ENCODE measurements at places on chromosomes 12 and 14.
A peak's percentile ranks its signal among the peaks of the same experiment; 100 is the strongest.

DNA sequence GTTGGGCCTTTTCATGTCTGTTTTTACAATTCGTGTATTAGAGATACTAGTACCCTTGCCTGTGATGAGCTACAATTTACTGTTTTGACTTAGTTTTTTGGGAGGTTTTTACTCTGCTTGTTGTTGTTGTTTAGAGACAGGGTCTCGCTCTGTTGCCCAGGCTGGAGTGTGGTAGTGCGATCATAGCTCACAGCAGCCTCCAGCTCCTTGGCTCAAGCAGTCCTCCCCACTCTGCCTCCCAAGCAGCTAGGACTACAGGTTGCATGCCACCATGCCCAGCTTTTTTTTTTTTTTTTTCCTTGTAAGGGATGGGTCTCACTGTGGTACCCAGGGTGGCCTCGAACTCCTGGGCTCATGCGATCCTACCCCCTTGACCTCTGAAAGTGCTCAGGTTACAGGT, 52.0 kb upstream of the DIP2B start:
- no peak for DNase-seq

DNA sequence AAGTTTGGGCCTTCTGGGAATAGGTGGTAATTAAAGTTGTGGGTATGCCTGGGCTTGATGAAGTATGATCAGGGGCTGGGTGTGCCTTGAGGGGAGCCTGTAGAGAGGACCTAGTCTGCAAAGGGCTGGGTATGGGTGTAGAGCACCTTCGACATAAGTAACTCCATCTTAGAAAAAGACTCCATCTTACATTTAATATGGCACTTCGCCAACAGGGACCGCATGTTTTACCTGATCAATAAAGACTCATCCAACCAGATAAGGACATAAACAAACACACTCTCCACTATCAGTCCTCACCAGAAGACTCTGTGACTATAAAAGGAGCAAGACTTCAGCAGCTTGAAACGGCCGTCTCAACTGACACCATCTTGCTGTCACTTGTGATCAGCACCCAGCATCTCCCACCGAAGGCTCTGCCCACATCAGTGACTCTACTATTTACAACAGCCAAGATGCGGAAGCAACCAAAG, 23.5 kb upstream of the GPR68 start:
- DNase-seq = no peak

DNA sequence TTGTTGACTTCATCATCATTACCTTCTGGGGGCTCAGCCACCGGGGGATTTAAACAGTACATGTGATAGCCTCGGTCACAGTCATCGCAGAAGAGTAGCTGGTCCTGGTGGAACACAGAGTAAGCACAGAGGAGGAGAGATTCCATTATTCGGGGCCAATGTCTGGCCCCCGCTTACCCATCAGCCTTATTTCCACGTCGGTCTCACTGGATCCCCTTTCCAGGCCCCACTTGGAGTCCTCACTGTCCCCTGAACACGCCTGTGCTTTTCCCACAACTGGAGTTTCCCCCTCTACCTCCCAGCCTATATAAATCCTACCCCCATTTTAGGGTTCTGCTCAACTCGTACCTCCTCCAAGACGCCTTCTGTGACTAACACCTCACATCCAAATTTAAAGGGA, 274.0 kb downstream of the DPF3 start:
- no peak for DNase-seq

DNA sequence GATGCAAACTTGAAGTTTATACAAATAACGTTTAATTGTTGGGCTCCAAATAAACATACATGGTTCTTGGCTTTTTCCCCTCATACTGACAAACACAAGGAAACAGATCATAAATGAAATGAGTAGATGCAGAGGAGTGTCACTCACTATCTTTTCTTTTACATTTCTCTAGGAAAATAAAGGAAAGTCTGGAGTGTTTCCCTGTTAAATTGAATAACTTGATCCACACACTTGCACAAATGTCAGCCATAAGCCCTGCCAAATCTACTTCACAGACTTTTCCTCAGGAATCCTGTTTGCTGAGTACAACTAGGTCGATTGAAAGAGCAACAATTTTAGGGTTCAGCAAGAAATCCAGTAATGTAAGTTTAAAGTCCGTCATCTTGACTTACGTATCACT, 175.3 kb downstream of the PLCZ1 start:
- no peak for DNase-seq

DNA sequence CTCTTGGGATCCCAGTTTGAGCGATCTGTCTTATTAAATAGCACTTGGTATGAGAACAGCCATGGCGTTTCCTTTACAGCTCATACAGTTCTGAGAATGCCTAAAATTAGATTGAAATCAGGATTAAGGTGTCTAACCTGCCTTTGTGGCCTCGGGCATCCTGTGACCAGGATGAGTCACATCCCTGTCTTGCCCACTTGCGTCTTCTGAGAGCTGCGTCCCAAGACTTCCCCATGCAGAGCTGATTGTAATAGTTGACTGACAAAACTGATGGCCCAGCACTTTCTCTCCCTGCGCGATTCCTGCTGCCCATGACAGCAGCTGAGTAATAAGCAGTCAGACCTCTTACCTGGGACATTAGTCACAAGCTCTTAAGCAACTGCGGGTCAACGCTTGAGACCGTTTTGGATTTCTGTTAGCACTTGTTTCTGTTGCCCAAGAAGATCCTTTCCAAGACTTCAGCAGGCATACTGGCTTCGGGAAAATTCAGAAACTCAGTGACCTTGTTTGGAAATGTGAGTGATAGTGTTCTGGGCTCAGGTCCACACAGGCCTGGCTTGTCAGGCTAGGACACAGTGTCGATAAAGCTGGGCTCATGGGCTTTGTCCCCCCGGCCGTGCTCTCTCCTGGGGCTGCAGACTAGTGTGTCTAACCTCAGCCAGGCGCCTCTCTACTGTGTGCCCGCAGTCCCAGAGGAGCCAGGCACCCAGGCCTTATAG, 169.9 kb upstream of the HIF1A start:
- peak; percentile 73 for DNase-seq

GRCh38 chr12:54338698-54339296, 13.9 kb downstream of the COPZ1 start:
- DNase-seq = no peak

DNA sequence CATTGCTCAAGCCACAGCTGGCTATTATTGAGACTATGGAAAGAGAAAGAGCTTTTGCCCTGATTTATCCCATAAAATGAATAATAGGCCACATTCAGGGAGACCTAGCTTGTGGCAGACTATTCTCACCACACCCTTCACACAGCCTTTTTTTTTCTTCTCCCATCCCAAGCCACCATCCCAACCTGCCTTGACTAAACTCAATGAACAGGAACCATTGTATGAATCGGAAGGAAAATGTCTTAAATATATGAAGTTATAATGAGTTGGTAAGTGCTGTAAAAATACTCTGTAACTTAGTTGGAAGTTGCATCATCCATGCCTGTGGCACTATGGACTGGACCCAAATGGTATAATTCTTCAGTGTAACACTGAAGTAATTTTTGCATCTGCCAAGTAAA, 338.4 kb downstream of the RAD51B start:
- no peak for DNase-seq

DNA sequence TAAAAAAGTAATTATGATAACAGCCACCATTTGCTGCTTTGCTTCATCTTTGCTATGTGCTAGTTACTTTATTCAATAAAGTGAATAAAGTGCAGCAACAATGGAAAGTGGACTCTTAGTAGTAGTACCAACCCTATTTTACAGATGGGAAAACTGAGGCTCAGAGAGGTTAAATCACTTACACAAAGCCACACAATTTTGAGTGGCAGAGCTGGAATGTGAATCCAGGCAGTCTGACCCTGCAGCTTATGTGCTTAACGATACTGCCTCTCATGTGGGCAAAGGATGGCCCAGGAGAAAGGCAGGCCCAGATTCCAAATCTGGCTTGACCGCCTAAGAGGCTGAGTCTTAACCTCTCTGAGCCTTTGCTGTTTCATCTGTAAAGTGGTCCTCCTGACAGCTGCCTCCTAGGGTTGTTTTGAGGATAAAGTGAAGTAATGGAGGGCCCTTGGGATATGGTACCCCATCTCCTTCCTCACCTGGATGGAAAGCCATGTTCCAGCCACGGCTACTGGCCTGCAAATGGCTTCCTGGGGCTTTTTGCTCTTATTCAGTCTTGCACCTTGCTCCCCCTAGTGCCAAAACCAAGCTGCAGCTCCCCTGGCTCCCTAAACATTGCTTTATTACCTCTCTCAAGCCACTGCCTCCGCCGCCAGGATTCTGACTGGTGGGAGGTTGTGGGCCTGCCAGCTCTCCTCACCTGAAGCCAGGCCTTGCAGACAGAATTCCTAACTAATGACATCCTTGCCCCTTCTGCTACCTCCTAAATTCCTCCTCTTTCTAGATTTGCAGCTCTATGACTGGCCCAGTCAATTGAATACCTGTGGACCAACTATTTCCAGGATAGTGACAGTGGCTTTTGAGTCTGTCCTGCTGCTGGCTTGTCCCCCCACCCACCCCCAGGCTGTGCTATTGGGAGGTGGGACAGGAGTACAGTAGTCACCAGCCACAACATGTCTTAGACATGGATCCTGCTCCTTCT, 283.3 kb upstream of the PWP1 start:
- DNase-seq = peak; percentile 80

DNA sequence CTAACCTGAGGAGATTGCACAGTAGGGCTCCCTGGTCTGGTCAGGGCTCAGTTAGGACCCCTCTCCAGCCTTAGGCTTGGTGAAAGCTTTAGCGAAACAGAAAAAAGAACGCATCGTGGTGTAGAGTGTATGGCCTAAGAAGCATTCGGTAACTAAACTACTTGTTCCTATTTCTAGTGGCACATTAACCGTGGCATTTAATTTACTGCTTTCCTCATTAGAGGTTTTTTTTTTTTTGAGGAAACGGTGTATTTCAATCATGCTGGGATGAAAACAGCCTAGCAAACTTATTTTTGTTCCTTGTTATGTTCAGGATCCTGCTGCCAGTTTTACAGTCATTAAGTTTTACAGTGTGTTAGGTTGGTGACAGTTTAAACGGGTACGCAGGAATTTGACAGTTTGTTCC, 518 bp upstream of the OSBPL8 start:
- no peak for DNase-seq

GRCh38 chr14:65080960-65081747, 21.2 kb downstream of the MAX start:
- DNase-seq = peak; percentile 19

DNA sequence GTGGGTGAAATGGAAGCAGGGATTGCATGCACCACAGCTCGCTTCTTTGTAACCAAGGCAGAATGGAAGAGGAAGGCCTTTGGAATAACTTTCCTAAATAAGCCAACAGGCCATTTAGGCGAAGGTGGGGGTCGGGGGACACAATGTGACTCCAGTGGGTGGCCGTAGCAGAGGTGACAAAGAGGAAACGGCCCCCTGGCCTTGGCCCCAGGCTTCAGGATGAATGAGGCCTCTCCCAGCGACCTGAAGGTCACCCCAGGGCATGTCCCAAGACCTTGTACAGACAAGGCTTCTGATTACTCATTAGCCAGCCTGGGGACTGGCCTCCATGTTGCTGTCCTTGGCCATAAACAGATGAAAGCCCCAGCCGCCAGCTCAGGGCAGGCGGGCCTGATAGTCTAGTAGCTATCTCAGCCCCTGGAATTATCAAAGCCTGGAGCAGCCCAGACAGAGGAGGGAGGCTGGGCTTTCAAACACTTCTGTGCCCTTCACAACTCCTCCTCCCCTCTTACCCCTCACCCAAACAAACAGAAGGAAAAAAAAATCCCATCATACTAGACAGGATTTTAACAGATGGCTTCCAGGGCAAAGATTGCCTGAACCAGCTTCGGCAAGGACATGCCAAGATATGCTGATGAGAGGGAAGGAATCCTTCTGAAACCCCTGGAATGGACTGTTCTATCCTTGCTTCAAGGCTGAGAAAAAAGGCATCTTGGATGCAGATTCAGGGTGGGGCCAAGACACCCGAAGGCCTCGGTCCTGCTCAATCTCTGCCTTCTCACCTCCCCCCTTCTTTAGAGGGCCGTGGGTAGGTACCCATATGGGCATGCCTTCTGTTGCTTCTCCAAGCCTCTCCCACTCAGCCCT, 142.3 kb upstream of the PARP11 start:
- no peak for DNase-seq

- no peak for DNase-seq
These were observed 44.0 kb downstream of the TTLL5 start for GRCh38 chr14:75705014-75705413.

DNA sequence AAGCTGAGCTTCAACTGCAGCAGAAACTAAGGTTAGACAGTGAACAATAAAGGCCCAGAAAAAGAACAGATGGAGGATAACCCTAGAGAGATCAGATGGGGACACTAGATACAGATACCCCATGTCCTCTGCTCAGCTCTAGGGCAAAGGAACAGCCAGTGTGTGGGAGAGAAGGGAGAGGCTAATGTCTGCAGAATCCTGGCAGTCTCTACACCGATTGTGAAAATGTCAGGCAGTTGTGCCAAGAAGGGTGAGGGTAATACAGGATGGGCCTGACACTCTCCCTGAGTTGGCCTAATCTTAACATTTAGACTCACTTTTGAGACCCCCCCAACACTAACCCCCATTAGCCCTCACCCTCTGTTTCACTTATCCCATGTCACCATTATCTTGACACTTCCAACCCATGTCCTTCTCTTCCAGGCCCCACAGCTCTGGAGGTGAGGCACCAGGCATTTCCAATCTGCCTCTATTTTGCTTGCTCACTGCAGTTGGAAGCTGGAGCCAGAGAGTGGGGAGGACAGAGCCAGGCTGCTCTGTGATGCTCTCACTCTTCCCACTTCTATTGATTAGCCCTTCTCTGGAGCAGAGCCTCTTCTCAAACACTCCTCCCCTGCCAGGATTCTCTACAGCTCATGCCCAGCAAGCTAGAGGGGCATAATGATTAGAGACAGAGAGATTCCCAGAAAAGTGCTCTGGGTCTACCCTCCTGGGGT, 3.0 kb upstream of the BLOC1S1 start:
- no peak for DNase-seq

- DNase-seq = no peak
These were observed 442.2 kb downstream of the ADAMTS20 start for GRCh38 chr12:43109631-43110345.

GRCh38 chr12:66047411-66048021, 83.0 kb downstream of the LLPH start:
- DNase-seq = peak; percentile 34

GRCh38 chr12:1034243-1034642, 43.2 kb downstream of the ERC1 start:
- DNase-seq = no peak

- no peak for DNase-seq
These were observed 438.5 kb downstream of the LRIG3 start for GRCh38 chr12:58481811-58482210.

DNA sequence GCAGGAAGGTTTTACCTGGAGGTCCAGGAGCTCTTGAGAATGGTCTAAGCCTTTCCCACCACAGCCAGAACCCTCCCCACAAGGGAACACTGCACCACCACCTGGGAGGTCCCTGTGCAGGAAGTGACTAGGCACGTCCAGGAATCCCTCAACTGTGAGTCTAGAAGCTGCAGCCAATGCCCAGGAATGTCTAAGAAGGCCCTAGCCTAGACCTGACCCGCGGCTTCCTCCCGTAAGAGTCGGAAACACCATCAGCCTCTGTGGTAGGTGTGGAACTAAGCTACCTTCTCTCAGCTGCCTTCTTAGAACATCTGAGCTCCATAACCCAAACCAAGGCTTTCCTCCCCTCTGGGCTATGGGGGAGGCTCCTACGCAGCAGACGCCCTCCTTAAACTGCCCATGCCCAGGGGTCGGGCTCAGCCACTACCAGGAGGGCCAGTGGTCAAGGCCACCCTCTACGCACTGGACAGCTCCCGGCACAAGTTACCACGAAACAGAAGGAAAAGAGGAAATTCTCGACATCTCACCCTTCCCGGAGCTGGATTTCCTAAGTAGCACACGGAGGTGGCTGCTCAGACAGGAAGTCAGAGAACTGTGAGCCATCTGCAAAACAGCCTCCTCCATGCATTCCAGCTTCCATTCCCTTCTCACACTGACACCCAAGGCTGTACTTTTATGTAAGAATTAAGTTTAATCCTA, 25.5 kb downstream of the ZFYVE21 start:
- DNase-seq = peak; percentile 13

All from brain microvascular endothelial cell (primary cell).